ENCODE measurements at places on chromosomes 1 and 21.

DNA sequence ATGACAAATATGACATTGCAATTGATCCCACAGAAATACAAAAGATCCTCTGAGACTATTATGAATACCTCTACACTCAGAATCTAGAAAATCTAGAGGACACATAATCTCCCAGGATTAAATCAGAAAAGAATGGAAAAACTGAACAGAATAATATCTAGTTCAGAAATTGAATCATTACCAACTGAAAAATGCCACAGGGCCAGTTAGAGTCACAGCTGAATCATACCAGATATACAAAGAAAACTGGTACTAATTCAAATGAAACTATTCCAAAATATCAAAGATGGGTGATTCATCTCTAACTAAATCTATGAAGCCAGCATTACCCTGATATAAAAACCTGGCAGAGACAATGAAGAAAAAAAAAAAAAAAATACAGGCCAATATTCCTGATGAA is 149.3 kb downstream of the BRINP3 start:
- DNase-seq: no peak

DNA sequence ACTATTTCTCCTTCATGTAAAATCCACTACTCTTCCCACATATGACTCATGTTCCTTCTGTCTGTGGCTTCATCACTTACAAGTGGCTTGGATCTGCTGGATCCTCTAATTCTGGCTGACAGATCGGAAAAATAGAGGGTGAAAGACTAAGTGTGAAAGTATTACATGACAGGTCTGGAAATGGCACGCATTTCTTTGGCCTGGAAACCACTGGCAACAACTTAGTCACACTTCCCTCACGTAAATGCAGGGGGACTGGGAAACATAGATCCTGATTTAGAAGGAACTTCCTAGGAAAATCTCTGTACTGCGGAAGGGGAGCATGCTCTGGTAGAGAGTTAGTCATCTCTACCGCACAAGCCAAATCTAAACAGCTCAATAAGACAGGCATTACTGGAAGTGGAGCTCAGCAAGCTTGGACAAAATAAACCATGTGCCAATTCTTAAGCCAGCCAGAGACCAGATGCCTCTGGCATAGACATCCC is 305.4 kb upstream of the PTBP2 start:
- no peak for DNase-seq

DNA sequence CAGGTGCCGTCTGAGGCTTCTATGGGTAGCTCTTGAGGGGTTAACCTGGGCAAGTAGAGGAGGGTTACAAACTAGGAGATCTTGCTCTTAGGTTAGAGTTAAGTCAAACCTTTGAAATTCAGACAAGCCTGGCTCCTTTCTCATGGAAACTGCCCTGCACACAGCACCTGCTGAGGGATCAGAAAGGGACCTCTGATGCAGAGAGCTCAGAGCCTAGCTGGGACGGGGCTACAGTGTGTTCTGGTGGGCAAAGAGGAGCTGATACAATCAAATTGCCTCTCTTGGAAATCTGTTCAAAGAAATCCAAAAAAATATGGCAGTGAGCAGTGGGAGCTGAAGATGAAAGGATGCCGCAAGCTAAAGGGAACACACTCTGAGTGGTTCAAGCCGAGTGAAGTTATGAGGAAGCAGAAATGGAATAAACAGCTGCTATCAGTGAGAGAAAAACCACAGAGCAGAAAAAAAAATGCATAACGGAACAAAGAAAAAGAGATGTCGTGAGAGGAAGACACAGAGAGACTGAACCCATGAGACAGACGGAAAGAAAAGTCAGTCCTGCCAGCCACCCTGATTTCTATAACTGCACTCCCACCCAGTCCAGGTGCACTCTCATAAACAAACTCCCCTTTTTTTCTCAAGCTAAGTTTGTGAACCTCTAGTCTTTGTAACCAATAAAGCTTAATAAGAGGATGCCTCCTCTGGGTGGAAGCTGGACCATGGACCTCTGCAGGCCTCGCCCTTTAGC is 26.6 kb downstream of the PAFAH2 start:
- no peak for DNase-seq

DNA sequence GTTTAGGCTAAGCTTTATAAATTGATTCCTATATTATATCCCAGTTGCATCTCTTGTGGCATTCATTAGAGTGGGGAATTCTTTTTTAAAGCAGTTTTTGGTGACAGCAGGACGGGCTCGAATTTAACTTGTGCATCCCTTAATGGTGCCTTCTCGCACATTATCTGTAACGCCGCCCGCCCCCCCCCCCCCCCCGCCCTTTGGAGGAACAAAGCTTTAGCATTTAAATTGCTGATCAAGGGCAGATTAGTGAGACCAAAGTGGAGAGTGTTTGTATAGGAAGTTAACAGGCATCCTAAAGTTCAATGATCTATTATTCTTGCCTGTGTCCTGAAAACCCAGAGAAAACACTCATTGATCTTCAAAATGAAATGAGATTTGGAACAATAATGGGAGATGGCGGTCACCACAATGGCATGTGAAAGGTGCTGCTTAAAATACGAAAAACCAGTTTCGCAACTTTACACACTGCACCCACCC is 2.2 kb downstream of the LMO4 start:
- no peak for DNase-seq

GRCh38 chr1:198088360-198089071 is 68.3 kb upstream of the NEK7 start:
- DNase-seq: peak; percentile 35

- DNase-seq: no peak
Measured at GRCh38 chr1:156480016-156480370, 20.6 kb downstream of the MEF2D start.

DNA sequence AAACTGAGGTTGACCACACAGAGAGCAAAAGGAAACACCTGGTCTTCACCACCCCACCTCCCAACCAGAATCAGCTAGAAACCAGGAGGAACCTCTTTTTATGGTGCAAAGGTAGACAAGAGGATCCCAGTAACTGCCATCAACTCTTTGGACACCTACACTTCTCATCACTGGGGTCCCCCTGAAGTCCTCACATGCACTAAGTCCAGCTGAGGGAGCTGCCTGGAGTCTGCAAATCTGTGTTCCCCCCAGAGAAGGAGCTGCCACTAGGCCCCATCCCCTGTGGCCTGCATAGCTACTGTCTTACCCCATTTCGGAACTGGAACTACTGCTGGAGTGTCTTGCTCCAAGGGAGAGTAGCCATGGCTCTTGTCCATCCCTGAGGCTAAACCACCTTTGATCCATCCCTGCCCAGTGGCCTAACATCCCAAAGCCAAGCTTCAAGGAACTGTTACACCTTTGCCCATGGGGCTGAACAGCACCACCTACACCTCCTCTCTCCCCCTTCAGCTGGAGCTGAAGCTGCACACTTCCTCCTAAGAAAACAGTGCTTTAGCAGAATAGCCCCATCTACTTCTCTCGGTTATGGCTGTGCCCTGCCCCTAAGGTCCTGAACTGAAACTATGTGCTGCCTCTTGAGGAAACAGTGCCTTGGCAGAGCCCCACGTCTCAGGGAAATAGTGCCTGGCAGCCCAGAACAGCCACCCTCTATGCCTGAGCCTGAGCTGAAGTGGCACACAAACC is 85.4 kb upstream of the CD53 start:
- no peak for DNase-seq

DNA sequence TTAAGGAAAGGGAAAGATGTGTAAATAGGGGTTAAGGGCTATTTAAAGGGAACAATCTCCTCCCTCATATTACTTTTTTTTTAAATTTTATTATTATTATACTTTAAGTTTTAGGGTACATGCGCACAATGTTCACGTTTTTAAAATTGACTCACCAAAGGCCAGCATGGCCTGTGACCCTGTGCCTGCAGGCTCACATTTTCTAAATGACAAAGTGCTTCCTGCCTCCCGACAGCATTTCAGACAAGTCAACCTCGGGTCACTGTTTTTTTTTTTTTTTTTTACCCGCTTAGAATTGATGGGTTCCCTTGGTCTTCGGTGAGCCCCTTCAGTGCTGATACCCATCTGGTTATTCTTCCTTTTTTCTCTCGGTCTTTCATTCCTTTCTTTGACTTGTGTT is 70.4 kb upstream of the SCAF4 start:
- no peak for DNase-seq

DNA sequence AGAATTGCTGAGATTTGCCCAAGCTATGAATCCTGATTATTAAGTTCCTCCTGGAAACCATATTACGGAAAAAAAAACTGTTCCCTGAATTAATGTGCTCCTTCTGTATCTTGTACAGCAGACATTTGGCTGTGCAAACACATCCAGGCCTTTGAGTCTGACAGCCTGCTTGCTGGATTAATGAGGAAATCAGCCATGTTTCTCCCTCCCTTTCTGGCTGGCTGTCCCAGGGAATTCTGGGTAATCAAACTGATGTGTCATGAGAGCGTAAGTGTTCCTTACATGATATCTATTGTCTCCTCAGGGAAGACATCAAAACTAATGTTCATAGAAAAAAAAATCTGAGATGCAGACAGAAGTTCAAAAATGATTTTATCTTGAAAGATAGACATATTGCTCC is 18.8 kb downstream of the PGBD5 start:
- DNase-seq: no peak

DNA sequence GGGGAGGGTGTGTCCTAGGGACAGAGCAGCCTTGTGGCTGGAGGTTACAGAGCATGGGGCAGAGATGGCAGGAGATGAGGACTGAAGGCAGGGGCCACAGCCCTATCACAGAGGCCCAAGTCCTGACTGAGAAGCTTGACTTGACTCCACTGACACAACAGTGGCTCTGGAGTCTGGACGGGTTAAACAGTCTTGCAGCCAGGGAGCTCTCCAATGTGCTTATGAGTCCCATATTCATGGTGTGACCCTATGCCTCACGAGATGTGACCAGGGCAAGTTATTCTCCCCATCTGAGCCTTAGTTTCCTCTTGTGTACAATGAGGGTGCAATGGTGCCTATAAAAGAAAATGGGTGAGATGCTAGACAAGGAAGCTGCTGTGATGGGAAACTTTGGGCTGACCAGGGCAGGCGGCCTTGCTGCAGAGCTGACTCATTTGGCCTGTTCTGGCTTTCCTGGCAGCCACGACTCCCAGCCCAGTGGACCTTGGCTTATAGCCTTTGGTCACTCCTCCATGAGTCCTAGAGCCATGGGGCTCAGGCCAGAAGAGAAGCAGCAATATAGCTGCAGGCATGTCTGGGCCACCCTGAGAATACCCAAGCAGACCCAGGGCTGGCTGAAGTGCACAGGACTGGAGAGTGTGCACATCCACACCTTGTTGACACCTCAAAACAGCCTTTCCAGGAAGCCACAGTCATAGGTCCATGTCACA is 2.8 kb upstream of the TTC22 start:
- no peak for DNase-seq

- no peak for DNase-seq
Measured at GRCh38 chr1:29584776-29585175, 348.5 kb downstream of the PTPRU start.

DNA sequence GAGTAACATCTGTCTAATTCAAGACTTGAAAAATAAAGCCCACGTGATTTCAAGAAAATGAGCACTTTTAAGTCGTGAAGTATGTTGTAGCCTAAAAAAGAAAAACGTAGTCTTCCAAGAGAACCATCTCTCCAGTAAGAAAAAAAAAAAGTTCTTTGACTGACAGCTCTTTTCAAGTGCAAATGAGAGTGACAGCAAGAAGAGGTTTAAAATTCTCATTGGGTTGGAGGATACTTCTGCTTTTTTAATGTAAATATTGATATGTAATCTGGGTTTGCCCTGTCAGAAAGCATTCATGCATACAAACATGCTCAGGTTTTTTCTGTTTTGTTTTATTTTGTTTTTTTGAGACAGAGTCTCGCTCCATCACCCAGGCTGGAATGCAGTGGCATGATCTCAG is 32.3 kb upstream of the PRDM2 start:
- DNase-seq: no peak

- DNase-seq: peak; percentile 18
Measured at GRCh38 chr1:243731301-243731891, 118.6 kb downstream of the AKT3 start.

GRCh38 chr1:177309880-177310279 is 139.1 kb downstream of the BRINP2 start:
- DNase-seq: no peak

- DNase-seq: no peak
Measured at GRCh38 chr1:76729142-76729541, 138.1 kb upstream of the ST6GALNAC5 start.

- DNase-seq: peak; percentile 56
Measured at GRCh38 chr1:216184126-216184680, 239.0 kb downstream of the USH2A start.

- no peak for DNase-seq
Measured at GRCh38 chr1:29789910-29790247, 553.6 kb downstream of the PTPRU start.

GRCh38 chr21:44368711-44369446 is 15.5 kb downstream of the TRPM2 start:
- DNase-seq: no peak

- DNase-seq: no peak
Measured at GRCh38 chr1:89887270-89887669, 66.4 kb downstream of the LRRC8D start.

DNA sequence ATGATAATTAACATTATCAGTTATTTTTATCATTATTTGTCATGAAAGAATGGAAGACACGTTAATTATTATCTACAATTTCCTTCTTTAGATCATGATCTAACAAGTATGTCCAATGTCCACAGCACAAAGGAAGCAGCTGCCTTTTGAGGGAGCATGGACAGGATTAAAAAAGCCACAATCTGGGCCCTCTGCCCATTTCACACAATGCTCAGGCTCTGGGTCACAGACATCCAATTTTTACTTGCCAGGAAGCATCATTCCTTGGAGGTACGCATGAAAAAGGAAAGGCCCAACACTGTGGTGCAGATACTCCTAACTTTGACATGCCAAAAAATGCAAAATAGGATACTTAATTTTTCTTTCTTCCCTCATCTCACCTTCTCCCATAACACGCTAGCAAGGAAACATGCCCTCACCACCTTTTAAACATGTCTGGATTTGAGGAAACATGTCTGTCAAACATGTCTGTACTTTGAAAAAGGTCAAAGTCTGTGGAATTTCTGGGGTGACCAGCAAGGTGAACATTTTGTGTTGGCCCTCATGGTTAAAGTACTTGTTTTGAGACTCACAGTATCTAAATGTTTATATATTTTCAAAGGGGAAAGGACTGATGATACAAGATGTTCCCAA is 40.0 kb downstream of the GADD45A start:
- DNase-seq: peak; percentile 22

All from NCI-H1417 (cell line).